ENCODE measurements at places on chromosomes 13 and 19.

DNA sequence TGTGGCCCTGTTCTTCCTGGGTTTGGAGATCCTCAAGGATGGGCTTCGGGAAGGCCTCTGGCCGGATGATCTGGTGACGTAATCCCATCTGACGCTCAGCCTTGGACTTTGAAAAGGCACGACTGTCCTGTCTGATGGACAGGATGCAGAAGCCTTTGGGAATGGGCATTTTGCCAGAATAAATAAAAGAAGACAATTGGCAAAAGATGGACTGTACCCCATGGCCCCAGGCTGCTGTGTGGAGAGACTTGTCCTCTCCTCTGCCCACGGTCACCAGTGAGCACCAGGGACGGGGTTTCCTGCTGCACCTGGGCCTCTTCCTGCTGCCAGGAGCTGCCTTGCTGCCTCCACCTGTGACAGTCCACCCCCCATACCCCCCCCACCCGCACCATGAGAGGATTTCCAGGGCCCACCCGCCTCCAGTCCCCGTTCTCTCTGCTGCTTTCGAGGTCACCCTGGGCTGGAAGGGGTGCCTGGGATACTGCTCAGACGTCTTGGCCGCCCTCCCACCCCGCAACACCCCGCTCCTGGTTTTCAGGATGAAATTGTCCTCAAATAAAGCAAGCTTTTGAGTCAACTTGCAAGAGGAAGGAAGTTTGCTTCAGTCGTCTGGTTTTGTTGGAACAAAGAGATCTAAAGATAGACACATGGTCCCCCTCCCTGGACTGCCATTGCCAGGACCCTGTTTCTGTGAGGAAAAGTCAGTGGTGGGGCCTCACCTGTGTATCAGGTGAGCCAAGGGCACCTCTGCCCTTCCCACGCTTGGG lies 40.9 kb downstream of the MCF2L start:
- no peak for DNase-seq

DNA sequence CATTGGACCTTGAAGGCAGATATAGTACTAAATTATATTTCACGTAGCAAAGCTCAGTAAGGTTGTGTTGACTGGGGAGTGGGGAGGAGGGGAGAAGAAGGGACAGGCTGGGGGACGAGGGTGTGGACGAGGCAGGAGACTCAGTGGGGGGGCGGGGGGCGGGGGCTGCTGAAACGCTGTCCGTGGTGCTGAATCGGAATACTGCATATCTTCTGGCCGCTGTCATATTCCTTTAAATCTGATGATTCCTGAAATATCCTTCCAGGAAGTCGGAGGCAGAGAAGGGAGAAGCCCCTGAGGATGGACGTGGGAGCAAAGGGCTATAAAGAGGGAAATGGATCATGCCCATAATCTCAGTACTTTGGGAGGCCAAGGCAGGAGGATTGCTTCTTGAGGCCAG lies 34.7 kb upstream of the CASP14 start:
- DNase-seq, result no peak

DNA sequence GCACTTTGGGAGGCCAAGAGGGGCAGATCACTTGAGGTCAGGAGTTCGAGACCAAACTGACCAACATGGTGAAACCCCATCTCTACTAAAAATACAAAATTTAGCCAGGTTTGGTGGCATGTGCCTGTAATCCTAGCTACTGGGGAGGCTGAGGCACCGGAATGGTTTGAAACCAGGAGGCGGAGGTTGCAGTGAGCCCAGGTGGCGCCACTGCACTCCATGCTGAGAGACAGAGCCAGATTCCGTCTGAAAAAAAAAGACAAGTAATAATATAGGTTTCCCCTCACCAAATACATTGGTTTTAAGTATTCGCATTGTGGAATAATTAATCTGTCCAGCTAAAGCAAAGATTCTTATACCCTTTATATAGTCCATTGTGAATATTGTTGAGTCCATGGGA lies 1544.6 kb downstream of the OLFM4 start:
- DNase-seq, result no peak

GRCh38 chr13:48232420-48233045 lies 473 bp upstream of the ITM2B start:
- no peak for DNase-seq

DNA sequence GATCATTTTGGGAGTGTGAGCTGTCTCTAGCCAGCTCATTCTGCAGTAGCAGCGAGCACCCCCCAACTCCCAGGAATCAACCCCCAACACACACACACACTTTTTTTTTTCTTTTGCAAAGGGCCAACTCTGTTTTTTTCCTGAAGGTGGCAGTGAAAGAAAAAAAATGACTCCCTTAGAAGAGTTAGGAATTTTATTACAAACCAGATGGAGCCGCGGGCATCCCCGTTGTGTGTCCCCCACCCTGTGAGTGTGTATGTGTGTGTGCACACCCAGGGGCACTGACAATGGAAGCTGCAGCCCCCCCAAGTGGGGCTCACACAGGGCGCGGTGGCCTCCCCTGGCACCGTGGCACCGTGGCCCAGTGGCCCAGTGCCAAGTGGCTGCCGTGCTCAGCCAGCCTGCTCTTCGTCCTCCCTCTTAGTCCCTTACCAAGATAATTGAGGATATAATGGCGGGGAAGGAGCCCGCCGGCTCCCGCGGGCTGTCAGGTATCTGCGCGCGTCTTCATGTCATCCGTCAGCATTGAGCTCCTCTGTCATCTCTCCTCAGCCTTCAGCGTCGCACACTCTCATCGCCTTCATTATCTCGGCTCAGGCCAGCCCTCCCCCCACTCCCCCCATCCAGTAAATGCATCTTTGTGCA lies 314.1 kb downstream of the ZNF536 start:
- no peak for DNase-seq

GRCh38 chr13:47511647-47512046 lies 489.4 kb downstream of the SUCLA2 start:
- DNase-seq, result no peak

GRCh38 chr19:38617764-38618589 lies at the start of gene MAP4K1:
TSS of gene MAP4K1 (minus strand) at chr19:38617953. CDS start at chr19:38617895, 58 bp downstream.
- DNase-seq, result peak; percentile 57

DNA sequence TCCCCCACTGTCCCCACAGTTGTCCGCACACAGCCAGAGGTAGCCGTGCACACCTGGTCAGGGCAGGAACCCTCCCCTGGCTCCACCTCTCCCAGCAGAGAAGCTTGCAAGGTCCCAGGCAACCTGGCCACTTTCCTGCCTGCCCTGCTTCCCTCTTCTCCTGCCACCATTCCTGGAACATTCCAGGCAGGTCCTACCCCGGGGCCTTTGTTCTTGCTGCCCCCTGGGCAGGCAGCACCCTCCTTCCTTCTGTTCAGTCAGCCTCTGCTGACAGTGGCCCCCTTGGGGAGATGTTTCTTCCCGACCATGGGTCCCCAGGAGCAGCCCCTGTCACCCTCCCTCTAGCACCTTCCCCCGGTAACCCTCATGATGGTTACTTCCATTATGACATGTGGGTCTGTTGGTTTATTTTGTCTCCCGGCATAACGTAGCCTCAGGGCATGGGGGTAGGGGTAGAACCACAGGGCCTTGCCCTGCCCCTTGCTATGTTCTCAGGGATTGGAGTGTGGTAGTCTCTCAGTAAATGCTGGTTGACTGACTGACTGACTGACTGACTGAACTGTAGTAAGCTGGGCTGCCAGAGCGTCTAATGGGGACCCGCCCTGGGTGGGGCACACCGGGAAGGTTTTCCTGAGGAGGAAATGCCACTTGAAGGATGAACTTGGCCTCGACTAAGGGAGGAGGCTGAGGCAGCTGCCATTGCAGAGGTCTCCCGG lies 10.8 kb downstream of the PAK4 start:
- DNase-seq, result no peak

GRCh38 chr13:45951724-45952123 lies 100.2 kb upstream of the SIAH3 start:
- DNase-seq, result no peak

DNA sequence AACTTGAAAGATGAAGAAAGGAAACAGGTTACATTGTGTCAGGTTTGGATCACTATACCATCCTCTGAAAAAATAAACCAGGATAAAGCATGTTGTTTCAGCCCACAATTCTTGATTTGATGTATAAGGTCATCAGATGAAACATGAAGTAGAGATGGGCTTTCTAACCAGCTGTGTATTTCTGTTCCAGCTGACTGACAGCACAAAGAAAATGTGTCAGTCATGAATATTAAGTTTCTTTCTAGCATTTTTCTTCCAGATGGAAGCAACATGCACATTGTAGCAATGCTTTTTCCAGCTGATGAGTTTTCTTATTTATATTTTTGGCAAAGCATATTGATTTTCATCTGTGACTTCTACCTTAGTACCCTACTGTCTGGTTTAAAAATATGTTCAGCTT lies 199.6 kb downstream of the OXGR1 start:
- DNase-seq, result no peak

- no peak for DNase-seq
These were observed 1.3 kb downstream of the ETV2 start for GRCh38 chr19:35642798-35643254.

Data from HL-60 (cell line).